Melanocyte of skin (primary cell): ENCODE measurements at places on chromosomes 3 and 15. TPM values are rescaled to one million over a fixed set of nuclear protein-coding genes. Genes with fewer than 3 reads are reported as not detected.

Gene ZBED2
- not detected in 2 replicates for total RNA-seq

Gene GASK1A
- 0.15 and 0.33 TPM in 2 replicates for total RNA-seq

Gene ATP10A
- total RNA-seq: 104 and 115 TPM in 2 replicates

Gene VIPR1
- not detected in 2 replicates for total RNA-seq

Gene HRH1
- under 0.01 and 0.33 TPM in 2 replicates for total RNA-seq

Gene ISLR
- total RNA-seq: not detected in 2 replicates

Gene RHCG
- total RNA-seq: 0.15 TPM in 1 of 2 replicates, not detected in the other
